ENCODE measurements at places on chromosomes 2 and 18. TPM values are rescaled to one million over a fixed set of nuclear protein-coding genes. Genes with fewer than 3 reads are reported as not detected.

DNA sequence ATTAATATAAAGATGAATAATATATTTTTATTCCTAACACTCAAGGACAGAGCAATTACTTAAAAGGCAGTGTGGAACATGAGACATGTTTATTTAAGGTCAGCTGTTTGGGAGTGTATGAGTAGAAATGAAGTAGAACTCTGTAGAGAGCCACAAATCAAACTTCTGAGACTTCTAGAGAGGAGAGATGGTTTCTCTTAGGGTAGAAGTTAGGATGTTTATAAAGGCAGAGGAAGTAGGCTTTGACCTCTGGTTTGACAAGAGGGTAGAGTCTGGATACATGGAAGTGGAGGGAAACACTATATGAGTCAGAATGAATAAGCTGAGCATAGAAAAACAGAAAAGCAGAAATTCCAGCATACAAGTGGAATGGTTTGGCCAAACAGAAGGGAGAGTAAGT, 262.1 kb upstream of the KLHL14 start:
- no peak for DNase-seq

PRKAG3 gene
- not detected for total RNA-seq

ABCB11 gene
- not detected for total RNA-seq

DNA sequence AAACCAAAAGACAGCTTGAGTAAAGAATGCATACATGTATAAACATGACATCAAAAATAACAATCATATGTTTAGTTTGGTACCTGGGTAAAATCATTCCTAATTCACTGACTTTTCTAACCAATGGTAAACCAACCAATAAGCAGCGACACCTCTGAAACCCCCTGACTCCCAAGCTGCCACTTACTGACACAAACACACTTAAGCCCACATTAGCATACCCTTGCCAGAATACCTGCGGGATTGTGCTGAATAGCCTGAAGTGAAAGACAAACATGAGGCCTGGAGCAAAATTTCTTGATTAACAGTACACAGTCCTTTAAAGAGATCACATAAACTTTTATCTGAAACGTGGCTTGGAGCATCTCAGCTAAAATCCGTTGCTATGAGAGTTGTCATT, 902.9 kb downstream of the TMEM182 start:
- no peak for DNase-seq

GRCh38 chr2:15265889-15266288, 295.2 kb downstream of the NBAS start:
- no peak for DNase-seq

GALNT13 gene
- total RNA-seq = 3.6 TPM

DNA sequence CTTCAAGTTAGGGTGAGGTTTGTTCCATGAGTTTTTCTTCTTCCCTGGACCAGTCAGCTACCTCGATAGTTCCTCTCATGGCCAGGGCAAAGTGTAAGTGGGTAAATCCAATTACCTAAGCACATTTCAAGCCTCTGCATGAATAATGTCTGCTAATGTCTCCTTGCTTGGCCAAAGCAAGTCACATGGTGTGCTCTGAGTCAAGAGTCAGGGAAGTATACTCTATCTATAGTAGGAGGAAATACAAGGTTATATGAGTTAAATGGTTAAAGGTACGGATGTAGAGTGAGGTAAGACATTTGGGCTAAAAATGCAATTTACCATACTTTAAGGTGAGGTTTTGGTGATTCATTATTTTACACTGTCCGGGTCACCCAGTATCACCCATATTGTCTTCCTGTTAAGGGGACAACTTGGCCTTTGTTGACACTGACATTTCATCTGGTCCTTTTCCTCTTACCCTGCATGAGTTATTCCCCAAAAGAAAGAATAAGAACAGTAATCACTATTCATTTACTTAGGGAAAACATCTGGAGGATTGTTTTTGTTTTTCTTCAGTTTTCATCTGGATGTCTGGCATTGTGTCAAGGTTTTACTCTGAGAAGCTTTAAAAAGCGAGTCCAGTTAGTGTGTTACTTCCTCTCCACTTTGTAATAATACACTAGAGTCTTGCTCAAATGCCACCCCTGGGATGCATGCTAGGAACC, 405.5 kb downstream of the RND3 start:
- no peak for DNase-seq

DNA sequence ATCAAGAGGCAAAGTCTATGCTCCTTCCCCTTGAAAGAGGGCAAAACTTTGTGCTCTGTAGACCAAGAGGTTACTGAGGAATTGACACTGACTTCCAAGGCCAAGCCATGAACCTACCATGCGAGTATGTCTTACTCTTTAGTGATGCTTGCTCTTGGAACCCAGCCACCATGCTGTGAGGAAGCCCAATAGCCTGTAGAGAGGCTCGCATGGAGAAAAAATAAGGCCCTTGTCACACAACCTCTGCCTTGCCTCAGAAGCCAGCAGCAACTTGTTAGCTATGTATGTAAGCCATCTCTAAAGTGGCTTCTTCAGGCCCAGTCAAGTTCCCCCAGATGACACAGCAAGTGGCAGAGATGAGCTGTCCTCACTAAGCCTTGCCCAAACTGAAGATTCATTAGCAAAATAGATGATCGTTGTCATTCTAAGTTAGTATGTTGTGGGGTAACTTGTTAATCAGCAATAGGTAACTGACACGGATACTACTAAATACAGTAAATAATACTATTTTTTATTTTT, 66.1 kb upstream of the RGPD5 start:
- no peak for DNase-seq

DNA sequence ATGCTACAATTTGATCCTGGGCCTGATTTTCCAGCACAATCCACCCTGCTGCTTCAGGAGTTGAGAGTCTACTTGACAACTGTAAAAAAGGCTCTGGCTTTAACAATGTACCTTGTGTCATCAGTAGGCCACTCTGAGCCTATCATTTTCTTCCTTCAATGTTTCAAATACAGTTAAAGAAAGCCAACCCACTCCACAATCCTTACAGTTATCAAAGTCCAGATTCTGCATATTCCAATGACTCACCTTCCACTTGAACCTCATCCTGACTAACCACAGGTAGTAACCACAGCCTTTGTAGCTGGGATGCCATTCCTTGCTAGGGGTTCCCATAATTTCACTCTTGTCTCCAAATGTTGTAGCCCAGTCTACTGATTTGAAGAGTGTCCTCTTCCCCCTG, 35.5 kb upstream of the AQP4 start:
- no peak for DNase-seq

TTC39C gene
- total RNA-seq = 13.0 TPM

DNA sequence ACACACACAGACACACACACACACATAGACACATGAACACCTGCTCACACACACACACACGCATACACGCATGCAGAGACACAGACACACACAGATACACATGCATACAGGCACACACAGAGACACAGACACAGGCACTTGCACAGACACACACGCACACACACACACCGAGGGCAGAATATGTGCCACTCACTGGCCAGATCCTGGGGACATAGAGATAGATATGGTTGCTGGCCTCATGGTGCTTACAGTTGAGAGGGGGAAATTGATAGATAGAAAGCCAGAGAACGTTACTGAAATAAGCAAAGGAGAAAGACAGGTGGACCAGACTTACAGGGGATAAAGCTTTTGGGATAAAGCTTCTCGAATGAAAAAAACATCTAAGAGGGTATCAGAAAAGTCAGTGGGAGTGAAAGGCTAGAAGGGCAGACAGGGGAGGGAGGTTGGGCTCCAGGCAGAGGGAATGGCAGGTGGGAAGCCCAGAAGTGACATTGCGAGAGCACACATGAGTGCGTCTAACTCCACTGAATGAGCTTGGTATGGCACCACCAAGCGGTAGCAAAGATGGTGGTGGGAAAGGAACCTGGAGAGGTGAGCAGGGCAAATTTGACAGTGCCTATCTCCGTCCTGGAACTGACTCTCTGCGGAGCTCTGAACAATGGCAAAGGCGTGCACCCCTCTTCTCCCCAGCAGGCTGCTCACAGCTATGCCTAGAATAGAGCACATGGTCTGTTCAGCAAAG, 390.1 kb upstream of the TRIB2 start:
- DNase-seq = no peak

DNA sequence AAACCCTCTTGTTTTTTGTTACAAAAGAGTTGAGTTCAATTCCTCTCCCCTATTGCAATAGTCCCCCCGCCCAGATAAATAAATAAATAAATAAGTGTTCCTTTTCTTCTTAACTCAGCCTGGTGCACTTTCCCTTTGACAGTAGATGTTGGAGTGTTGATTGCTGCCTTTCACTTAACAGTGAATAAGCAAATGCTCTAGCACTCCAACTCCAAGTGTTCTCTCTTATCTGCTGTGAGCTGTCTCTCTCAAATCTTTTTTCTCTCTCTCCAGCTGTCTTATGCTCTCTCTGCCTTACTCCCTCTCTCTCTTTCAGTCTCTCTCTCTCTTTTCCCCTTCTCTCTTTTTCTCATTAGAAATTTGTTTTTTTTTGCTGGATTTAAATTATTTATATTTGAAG, 216.7 kb downstream of the TMX3 start:
- no peak for DNase-seq

GRCh38 chr2:121635371-121635770, 13.9 kb downstream of the CLASP1 start:
- no peak for DNase-seq

ICA1L gene
- total RNA-seq = 0.20 TPM

DNA sequence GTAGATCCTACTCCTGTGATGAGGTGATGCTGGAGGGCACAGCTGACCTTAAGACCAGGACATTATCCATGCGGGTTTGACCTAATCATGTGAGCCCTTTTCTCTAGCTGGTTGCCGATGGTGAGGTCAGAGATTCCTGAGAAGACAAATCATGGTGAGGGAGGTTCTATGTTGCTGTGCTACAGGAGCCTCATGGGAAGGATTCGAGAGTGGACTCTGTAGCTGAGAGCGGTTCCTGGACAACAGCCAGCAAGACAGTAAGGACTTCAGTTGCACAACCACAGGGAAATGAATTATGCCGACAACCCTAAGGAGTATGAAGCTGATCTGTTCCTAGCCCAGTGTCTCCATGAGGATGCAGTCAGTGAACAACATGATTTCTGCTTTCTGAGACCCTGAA, 80.4 kb downstream of the EPB41L3 start:
- DNase-seq = no peak

KCNJ3 gene
- total RNA-seq = not detected

DNA sequence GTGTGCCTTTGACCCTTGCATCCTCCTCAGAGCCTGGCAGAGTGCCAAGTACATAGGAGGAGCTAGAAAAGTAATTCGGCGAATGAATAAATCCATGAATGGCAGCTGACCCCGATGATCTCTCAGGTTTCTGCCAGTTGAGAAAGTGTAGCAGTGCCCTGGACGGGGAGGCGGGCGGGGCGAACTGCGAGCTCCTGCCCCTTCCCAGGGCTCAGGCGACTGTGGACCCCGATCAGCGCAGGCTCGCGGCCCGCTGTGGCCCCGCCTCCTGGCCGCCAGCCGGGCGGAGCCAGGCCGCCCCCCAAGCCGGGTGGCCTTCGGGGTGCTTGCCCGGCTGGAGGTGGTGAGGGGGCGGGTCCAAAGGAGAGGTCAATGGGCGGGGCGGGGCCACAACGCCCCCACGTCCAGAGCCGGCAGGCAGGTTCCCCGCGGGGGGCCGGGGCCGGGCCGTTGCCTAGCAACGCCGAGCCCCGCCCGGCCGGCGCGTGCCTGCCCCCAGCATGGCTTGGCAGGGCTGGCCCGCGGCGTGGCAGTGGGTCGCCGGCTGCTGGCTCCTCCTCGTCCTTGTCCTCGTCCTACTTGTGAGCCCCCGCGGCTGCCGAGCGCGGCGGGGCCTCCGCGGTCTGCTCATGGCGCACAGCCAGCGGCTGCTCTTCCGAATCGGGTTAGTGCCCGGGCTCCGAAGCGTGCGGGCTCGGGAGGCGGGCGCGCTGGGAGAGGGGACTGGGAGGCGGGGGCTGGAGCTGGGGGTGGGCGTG, 30.6 kb upstream of the TMBIM1 start:
- peak; percentile 94 for DNase-seq

DNA sequence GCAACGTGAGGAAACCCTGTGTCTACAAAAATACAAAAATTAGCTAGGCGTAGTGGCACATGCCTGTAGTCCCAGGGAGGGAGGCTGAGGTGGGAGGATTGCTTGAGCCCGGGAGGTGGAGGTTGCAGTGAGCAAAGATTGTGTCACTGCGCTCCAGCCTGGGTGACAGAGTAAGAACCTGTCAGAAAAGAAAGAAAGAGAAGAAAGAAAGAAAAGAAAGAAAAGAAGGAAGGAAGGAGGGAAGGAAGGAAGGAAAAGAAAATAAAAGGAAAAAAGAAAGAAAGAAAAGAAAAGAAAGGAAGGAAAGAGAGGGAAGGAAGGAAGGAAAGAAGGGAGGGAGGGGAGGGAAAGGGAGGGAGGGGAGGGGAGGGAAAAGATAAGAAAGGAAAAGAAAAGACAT, 89.9 kb upstream of the HPCAL1 start:
- no peak for DNase-seq

GNLY gene
- total RNA-seq = not detected

RESP18 gene
- not detected for total RNA-seq

GRCh38 chr2:158716921-158717320, 78.2 kb upstream of the DAPL1 start:
- no peak for DNase-seq

DNA sequence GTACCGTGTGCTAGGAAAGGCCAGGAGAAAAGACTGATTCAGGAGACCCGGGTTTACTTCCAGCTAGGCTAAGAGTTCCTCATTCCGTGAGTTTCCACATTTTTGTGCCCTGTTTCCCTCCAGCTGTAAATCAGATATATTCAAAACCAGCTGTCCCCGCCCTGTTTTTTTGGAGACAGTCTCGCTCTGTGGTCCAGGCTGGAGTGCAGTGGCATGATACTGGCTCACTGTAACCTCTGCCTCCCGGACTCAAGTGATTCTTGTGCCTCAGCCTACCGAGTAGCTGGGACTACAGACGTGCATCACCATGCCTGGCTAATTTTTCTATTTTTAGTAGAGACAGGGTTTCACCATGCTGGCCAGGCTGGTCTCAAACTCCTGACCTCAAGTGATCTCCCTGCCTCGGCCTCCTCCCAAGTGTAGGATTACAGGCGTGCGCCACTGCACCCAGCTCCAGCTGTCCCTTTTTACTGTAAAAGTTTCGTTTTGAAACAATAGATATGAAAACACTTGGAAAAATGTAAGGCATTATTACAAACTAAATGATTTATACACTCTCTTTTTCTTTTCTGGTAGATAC, 112.8 kb upstream of the SEC11C start:
- no peak for DNase-seq

- DNase-seq = no peak
Observed at GRCh38 chr2:152825834-152826233, 107.4 kb downstream of the ARL6IP6 start.

ANKRD30BL gene
- not detected for total RNA-seq

PPP1R1C gene
- total RNA-seq = 27.5 TPM

DNA sequence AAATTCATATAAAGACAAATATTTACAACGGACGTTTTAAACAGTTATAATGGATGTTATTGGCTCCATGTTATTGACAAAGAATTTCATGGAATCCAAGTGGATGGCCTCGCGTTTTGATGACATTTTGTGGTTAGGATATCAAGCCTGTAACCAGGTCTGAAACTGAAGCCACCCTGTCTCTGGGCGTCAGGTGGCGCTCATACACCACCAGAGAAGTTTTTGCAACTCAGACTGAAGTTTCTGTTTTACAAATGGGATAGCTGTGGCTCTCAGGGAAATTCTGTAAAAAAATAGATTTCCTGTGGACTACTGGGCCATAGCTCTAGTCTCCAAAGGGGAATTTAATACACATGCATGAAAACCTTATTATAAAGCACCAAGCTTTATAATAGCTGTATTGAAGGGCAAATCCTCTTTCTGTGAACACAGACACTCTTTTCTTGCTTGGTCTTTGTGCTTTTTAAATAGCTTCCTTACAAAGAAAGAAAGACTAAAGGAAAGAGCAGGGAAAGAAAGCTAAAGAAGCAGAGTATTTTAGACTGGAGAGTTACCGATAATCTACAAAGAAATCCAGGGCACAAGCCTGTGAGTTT, 86.7 kb downstream of the C18orf54 start:
- peak; percentile 40 for DNase-seq

- DNase-seq = no peak
Observed at GRCh38 chr2:138960191-138960590, 180.0 kb upstream of the NXPH2 start.

All from PC-9 (cell line).